AG20443 (cell line): ENCODE measurements at places on chromosomes 6 and 20.
A peak's percentile ranks its signal among the peaks of the same experiment; 100 is the strongest.

DNA sequence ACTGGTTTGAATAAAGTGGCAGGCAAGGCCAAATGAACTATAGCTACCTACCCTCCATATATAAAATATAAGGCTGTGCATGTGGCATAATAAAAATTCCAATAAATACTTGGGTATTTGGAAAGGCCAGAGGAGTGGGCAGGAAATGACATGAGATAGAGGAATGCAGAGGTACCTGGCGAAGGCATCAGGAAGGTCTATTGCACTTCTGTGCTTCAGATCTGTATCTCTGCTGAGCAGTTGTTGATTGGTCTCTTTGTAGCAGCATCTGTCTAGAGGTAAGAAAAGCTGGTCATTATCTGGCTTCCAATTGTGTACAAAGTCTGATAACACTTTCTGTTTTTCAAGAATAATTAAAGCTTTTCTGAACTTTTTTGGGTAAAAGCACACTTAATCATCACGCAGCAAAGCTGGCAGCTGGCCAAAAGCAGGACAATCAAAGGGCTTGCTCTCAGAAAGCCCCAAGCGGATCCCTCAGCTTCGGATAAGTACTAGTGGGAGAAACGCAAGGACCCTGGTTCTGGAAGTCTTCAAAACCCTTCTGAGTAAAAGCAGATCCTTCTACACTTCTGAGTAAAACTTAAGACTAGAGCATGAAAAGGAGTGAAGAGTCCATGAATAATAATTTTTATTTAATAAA lies 120.1 kb upstream of the TCF21 start:
- DNase-seq = no peak

DNA sequence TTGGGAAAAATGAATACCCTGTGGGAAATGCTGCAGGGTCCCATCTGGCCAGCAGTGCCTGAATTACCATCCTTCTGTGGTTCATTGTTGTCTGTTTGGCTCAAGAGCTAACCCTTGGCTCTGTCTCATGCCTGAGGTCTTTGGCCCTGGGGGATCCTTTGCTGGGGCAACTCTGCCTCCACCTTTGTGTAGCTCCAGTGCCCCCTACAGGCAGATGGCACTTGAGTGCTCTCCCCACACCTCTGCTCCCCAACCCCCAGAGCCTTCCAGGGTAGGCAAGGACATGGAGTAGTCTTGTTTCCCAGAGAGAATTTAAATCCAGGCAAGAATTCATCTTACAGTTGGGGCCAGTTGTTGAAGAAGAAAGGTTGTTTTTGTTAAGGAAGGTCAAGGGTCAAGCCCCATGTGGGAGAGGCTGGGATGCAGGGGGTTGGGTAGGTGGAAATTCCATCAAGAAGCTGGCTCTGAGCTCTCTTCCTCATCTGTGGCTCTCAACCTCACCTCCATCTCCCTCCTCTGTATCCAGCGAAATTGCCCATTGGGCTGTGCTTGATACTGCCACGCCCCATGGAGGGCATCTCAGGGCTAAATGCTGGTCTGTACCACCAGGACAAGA lies 44.2 kb downstream of the ZNF831 start:
- DNase-seq = no peak

GRCh38 chr6:45566882-45567281 lies 189.1 kb upstream of the SUPT3H start:
- no peak for DNase-seq

GRCh38 chr20:29689411-29690225 lies 1567.8 kb upstream of the DEFB115 start:
- DNase-seq = peak; percentile 69

GRCh38 chr6:31400467-31401289 lies 2.7 kb upstream of the MICA start:
- DNase-seq = peak; percentile 47

DNA sequence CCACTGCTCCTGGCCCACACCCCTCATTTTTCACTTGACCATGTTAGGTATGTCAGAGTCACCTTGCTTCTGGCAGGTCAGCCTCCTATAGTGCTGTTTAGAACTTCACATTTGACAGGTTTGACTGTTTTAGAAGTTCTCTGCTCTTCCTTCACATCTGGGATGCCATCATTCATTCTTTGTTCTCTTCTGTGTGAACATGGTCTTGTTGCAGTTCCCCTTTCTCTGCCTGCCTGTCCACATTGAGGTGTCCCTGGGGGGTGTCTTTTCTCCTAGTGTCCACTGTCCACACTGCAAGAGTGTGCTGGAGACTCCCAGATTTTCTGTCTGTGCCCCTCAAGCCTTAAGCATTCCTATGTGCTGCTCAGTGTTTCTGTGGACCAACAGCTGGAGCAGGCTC lies 89.5 kb downstream of the JARID2 start:
- no peak for DNase-seq

- no peak for DNase-seq
These were observed 122.6 kb downstream of the SULF2 start for GRCh38 chr20:47662483-47663353.

GRCh38 chr6:165668951-165669350 lies 5.9 kb upstream of the PDE10A start:
- no peak for DNase-seq

- DNase-seq = no peak
These were observed 652.5 kb upstream of the EPHA7 start for GRCh38 chr6:94071835-94072234.

DNA sequence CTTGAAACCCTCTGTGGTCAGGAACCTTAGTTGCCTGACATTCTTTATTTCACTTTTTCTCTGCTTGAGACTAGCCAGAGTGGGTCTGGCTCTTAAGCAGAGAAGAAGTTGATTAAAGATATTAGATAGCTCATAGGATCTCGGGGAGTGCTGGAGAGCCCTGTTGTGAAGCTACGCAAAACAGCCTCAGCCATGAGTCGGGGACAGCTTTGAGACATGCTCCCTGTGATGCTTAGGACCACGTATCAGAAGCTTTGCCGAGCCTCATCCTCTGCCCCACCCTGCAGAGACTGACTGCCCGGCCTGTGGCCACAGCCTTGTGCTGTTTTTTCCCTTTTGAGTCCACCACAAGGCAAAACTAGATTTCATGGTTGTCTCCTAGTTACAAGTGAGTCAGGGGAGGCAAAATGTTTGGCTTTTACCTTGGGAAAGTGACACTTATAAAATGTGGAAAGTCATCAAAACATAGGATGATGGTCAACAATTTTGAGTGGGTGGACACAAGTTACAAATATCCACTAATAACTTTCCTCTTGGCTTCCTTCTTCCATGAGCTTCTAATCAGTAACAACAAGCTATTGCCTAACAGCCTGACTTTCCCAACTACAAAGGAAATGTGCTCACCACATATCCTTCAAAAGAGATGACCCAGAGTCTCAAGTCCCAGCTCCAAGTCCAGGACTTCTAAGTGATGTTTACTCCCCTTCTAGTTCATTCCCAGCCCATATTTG lies 108.4 kb downstream of the JAG1 start:
- peak; percentile 61 for DNase-seq

DNA sequence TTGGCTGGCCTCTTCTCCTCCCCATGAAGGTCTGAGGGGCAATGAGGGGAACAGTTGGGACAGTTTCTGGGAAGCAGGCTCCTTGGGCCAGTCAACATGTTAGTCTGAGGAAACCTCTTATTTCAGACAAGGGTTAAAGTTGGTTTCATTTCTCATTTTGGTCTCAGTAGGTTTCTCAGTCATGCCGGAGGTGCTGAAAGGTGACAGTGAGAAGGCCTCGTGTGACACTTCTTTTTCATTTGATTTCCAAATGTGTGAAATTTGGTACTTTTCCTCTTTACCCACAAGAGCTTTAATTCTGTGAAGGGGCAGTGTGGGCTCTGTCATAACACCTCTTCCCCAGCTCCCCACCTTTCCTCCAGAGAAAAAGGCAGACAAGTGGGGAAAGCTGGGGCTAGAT lies 7.5 kb upstream of the GLP1R start:
- no peak for DNase-seq

- DNase-seq = peak; percentile 10
These were observed 653 bp downstream of the LMBRD1 start for GRCh38 chr6:69796073-69796641.

DNA sequence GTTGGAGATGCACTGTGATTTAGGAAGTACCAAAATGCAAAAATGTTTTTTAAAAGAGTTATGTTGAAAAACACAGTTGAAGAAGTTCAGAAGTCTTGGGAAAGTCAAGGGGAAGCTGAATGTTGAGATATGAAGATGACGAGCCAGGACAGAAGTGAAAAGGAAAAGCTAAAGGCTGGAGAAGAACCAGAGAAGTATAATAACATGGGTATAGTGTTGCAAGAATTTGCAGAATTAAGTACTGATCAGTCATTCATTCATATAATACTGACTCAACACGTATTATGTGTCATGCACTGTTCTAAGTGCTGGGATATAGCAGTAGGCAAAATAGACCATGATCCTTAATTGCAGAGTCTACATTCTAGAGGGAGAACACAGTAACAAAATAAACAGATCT lies 432.8 kb downstream of the CDC5L start:
- DNase-seq = no peak
